LoVo (cell line): ENCODE measurements at places on chromosomes 16 and 17.

DNA sequence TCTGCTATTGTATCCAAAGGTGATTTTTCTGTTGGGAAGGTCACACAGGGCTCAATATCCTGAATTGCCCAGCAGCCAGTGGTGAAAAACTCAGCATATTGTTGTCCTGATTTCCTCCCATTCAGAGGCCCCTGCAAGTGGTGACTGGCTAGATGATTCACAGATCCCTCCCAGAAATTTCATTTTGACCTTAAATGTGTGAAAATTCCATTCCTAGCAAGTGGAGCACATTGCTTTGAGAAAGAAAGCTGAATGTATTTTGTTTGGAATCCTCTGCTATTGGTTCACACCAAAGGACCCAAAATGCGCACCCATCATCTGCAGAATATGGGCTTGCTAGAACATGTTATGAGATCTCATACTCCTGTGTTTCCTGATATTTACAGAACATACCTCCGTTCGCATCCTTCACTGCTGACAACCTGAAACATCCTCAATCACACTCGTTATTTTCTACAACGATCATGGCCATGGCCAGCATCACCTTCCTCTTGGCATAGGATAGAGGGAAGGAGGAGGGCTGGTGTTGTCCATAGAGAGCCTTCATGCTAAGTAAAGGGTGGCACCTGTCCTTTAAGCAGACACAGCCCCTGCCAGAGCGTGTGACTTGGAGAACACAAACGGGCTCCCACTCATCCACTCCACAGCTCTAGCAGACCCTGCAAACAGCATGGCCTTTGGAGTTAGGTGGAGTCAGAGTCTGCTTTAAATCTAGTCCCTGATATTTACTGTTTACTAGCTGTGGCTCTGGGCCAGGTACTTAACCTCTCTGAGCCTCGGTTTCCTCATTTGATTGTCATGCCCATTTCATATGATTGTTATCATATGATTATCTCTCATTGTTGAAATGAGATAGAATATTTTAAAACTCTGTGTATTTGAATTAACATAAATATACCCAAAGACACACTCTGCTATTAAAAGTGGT is 30.4 kb upstream of the NFAT5 start:
- no peak for DNase-seq

DNA sequence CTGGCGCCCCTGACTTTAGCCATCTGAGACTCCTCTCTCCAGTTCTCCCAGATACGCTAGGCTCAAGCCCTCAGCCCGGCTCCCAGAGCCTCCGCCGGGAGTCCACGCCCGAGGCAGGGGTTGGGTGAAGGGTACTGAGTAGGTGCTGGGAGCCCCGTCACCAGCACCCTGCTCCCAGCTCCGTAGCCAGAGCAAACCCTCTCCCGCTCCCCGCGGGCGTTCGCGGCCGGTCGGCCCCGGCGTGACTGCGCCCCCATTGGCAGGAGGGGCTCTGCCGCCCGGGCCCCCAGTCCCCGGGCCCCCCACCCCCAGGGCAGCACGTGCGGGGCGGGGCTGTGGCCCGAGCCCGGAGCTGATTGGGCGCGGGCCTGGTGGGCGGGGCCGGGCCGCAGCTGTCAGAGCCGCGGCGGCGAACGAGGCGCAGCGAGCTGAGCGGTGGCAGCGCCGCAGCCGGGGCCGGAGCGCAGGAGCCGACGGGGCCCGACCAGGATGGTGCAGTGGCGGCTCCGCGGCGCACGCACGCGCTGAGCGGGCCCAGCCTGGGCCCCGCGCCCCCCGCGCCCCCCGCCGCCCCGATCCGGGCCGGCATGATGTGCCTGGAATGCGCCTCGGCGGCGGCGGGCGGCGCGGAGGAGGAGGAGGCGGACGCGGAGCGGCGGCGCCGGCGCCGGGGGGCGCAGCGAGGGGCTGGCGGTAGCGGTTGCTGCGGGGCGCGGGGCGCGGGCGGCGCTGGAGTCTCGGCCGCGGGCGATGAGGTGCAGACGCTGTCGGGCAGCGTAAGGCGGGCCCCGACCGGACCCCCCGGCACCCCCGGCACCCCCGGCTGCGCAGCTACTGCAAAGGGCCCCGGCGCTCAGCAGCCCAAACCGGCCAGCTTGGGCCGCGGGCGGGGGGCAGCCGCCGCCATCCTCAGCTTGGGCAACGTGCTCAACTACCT is at the start of gene SPNS2:
Gene SPNS2, plus strand, starts transcription at position 421 of the 937 bp plus-strand sequence. Its CDS starts 167 bp downstream, at position 588.
- DNase-seq, result peak; percentile 50

- no peak for DNase-seq
These were observed 41.7 kb downstream of the PIPOX start for GRCh38 chr17:29084541-29085146.

- no peak for DNase-seq
These were observed 15.4 kb upstream of the NLRC3 start for GRCh38 chr16:3592559-3592958.

DNA sequence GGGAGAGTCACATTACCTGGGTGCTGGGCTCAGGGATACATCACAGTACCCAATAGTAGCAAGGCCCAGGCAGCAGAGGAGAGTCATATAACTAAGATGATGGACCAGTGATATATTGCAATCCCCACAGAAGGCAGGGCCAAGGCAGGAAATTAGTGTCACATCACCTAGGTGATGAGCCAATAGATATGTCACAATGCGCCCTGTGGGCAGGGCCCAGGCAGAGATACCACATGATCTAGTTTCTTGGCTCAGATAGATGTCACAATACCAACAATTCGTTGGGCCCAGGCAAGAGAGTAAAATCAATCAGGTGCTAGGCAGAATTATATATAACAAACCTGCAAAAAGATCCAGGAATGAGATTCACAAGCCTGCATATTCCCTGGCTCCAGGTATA is 2111.5 kb downstream of the TP53TG3F start:
- no peak for DNase-seq

DNA sequence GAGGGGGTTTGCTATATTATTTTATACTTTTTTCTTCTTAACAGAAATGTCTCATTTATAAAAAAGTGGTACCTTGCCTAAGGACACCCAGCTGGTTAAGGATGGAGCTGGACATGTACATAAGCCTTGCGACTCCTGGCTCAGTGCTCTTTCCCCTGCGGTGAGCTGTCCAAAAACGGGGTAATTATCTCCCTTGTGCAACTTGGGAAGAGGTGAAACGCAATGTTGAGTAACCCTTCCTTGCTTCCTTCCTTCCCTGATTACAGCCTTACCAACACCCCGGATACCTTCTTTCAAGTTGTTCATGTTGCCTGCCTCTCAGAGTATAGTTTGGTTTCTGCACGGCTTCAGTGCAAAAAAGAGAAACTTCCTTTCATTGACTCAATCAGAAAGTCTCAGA is 94.1 kb upstream of the XYLT1 start:
- DNase-seq, result no peak

DNA sequence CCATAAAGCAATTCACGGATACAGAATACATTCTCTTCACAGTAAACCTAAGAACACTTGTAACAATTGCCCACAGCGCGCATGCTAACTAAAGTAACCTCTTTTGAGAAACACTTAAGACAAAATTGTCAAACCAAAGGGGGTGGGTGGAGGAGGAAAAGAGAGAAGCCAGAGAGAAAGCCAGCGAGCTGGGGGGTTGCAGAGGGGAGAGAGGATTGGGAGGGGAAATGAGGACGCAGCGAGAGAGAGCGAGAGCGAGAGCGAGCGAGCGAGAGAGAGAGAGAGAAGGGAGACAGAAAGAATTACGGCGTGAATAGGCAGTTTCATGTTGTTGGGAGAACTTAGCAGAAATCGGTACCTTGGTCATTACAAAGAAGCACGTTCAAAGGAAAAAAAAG is 1.6 kb upstream of the HOXB7 start:
- DNase-seq, result no peak

DNA sequence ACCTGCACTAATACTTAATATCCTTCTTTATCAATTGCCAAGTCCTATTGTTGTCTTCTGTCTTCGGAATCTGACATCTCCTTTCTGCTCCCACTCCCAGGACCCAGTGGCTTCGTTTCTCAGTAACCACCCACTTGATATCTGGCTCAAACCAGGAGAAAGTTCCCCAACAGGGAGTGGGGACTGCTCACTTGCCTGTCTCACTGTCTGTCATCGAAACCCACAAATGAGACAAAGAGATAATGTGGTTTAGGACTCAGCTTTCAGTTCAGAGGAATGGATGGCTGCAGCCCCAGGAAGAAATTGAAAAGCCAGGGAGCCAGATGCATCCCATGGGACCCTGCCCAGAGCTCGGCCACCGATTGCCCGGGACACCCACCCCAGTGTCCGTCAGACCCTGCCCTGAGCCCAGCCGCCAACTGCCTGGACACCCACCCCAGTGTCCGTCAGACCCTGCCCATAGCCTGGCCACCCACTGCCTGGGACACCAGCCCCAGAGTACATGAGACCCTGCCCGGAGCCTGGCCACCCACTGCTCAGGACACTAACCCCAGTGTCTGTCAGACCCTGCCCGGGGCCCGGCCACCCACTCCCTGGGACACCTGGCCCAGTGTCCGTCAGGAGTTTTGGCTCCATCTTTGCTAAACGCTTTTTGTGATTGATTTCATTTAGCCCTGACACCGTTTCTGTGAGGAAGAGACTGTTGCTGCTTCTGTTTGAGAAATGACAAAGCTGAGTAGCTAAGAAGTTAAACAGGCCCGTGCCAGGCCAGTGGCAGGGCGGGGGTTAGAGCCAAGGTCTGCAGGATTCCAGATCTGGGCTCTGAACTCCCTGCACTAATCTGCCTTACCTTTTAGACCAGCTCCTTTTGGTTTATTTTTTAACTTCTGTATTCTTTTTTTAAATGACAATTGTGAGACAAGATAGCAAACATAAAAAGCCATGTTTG is 251.4 kb downstream of the PHKB start:
- no peak for DNase-seq

- peak; percentile 37 for DNase-seq
These were observed 10.6 kb upstream of the MEFV start for GRCh38 chr16:3266873-3267537.

DNA sequence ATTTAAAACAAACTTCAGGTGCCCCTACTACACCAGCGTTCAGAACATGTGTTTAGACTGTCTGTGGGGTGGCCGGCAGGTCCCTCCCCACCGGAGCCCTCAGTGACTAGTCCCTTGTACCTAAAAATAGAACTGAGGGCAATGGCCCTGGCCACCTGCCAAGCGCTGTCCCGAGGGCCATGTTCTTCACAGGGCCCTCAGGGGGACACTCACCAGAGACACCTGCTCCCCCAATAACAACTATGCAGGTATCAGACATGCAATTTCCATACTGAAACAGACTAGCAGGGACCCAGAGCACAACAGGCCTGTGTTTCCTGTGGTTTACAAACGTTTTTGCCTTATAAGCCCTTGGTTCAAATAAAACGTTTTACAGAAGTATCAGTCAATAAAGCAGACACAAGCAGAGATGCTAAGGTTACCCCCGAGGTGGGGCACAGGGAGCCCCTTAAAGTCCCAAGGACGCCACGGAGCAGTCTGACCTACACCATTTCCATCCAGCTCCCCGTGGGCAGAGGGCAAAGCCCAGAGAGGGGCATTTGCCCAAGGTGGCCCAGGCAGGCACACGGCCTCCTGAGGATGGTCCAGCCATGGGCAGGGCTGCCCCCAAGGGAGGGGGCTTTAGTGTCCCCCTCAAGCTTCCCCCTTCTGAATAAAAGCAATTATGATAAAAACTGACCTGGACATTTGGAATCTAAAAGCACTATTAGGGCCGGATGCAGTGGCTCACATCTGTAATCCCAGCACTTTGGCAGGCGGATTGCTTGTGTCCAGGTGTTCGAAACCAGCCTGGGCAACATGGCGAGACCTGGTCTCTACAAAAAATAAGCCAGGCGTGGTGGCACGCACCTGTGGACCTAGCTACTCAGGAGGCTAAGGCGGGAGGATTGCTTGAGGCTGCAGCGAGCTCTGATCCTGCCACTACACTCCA is 896 bp upstream of the MYLK3 start:
- no peak for DNase-seq

DNA sequence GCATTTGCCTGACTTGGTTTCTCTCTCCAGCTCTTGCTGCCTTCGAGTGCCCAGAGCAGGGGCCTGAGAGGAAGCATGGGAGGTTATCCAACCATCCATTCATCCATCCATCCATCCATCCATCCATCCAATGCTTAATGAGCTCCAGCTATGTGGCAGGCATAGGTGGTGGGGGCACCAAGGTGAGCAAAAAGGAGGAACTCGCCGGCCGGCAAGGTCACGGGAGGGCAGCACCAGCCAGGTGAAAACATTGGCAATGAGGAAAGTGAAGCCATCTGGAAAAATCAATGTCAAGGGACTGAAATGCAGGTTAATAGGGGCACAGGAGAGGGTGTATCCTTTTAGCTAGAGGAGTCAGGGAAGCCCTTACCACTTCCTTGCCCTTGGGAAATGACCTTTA is 18.2 kb upstream of the DOK4 start:
- no peak for DNase-seq

DNA sequence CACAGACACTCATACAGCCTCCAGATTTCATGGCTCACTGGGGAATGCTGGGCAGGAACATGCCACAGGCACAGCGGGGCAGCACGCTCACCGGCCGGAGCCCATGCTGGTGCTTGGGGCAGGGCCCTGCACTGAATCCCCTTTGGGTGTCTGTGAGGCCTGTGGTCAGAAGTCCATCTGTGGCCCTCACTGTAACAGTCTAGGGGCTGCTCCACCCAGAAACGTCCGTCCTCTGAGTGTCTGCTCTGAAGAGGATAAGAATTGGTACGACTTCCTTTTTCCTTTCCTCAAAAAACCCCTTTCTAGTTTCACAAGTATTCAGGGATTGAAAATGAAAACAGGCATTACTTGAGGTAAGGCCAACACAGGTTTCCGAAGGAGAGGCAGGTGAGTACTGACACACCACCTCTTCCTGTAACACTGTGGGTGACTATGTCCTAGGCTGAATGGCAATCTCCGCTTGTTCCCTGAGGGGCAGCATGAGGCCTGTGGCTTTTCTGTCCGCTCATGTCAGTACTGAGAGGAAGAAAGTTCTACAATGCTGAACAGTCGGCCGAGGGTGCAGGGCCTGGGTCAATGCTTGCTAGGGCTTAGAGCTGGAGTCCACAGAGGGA is 42.5 kb downstream of the TMEM11 start:
- DNase-seq, result no peak
